ENCODE measurements at places on chromosomes 2 and 18. TPM values are rescaled to one million over a fixed set of nuclear protein-coding genes. Genes with fewer than 3 reads are reported as not detected.

CD28 gene
- total RNA-seq = not detected

TBC1D8 gene
- total RNA-seq = 50.6 TPM

REEP1 gene
- 0.62 TPM for total RNA-seq

IRS1 gene
- total RNA-seq = 13.8 TPM

LRRTM1 gene
- total RNA-seq = not detected

TRAF3IP1 gene
- 12.2 TPM for total RNA-seq

SLC5A7 gene
- total RNA-seq = not detected

STON1 gene
- total RNA-seq = 0.50 TPM

C1QL2 gene
- total RNA-seq = 0.09 TPM

All from A549 treated with RU486 at 1 μM for 4 hours (cell line).